IPS-NIHi11 (cell line): ENCODE measurements at places on chromosomes 4 and X.

- DNase-seq, result no peak
Measured at GRCh38 chrX:110241816-110242215, 76.1 kb downstream of the AMMECR1 start.

DNA sequence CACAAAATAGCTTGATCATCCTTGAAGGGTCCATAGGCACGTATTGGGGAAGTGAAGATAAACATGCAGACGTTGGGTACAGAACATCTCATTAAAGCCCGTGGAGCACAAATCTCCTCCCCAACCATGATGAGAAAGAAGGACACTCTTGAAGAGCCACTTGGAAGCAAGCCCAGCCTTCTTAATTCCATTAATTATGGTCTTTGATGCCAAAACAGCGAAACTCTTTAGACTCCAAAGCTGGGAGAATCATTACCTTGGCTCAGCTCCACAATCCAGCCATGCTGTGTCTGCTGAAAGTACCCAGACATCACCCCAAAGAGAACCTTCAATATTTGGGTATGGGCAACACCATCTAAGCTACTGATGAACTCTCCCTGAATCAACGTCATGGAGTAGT, 169.0 kb upstream of the MBNL3 start:
- DNase-seq, result no peak

DNA sequence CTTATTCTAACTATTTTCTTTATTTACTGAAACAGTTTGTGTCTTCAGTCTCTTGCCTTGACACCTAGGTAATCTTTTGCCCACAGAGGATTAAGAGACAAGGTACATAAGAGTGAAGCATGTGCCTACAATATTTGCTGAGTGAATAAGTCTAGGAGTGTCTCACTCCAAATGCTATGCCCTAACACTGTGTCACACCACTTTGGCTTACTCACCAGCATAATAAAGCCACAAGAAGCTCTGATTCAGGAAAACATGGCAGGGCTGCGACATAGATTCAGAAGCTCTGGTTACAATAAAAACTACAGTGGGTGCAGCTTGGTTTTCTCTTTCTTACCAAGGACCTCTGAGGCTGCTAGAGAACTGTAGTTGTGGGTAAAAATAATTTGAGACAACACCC, 127.1 kb downstream of the RBM46 start:
- DNase-seq, result no peak

DNA sequence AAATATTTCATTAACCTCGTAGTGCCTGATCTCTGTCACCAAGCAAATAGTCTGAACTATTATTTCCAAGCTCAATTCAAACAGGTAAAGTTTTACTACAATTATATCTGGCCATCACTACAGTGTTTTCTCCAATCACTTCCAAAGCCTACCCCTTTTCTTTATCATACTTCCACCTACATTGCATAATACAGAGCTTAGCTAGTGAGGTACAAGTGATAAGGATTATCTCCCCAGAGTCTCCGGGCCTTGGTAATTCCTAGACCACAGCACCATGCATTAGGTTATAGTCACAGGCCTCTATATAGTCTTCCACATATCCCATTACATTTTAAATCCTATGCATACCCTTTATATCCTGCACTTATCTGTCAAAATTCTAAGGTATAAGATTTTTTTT, 154.2 kb downstream of the SNCA start:
- DNase-seq, result no peak

- no peak for DNase-seq
Measured at GRCh38 chr4:1204286-1204827, 32.0 kb upstream of the SPON2 start.

DNA sequence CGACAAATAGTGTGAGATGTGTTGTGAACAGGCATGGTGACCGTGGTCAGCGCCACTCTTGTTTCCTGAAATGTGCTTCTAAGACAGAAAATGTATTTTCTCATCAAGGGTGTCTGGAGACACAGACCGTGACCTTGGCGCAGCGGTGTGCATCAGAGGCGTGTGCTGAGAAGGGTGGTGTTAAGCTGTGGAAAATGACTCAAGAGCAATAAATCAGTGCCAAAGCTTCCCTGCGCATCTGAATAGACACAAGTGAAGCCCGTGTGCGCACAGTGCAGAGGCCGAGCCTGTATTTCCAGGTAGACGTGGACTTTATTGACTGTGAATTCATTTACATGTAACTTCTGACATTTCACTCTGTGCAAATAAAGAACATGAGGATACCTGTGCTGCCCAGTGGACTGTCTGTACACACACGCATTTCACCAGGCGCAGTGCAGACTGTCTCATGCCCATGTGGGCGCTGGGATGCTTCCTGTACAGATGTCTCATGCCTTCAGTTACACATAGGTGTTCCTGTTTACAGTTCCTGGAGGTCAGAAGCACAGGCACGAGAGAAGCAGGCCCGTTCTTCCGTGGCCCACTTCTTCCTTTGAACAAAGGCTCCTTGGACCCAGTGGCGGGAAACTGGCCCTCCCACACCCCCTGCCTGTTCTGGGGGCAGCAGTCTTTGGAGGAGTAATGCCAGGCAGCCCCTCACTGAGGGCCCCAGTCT, 31.9 kb downstream of the NSG1 start:
- DNase-seq, result no peak

GRCh38 chr4:44632089-44632488, 19.3 kb downstream of the YIPF7 start:
- no peak for DNase-seq

DNA sequence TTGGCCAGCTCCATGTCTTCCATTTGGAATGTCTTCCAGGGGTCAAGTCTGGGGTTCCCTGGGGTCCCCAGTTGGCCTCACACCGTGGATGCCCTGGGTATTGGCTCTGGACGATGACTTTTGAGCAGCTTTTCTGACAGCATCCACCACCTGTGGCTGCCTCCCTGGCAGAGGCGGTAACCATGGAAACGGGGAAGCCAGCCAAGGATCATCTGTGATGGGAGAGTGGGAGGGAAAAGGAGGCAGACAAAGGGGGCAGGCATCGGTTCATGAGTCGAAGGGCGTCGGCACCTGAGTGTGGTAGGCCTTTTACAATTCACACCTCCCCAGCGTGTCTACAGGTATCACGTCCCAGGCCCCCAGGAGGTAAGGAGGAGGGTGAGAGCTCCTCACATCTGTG, 152.2 kb downstream of the ASMT start:
- DNase-seq, result peak; percentile 53

DNA sequence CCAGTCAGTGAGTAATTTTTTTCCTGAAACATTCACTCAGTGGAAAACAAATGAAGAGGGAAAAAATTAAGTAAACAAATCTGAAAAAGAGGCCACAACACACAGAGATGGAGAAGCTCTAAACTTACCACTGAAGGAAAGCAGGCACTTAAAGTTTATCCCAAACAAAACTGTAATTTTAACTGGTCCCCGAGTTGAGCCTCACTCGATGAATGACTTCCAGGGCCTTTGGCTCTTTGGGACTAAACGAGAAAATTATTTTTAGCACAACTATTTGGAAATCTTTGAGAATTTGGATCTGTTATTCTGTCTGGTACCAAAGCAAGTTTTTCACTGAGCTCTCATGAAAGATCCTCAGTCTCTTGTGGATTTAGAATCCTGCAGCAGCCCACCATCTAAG, at the start of gene C1QTNF7:
Gene C1QTNF7, plus strand, starts transcription at position 333 of the 400 bp plus-strand sequence. CDS start 7,711 bp downstream, outside the sequence.
- no peak for DNase-seq

DNA sequence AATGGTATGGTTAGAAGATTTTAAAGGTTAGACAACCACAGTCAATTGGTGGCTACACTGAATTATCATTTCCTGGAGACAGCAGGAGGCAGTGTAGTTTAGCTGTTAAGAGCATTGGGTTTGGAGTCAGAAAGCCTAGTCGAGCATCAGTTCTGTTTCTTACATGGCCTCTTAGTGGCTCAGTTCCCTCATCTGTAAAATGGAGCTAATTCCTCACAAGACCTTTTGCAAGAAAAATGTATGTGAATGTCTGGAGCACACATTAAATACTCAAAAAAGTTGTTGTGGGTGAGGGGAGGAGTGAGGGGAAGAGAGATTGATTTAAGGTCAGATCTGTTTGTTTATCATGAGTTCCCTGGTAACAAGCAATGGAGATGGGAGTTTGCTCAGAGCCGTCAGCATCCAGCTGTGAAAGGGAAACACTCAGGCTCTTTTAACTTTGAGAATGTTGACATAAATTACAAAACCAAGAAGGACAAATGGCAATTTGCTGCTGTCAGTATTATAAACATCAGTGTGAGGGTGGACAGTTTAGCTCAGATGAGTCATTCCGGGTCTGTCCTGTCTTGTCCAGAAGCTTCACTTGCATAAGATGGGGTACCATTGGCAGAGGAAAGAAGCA, 98.2 kb upstream of the PGRMC2 start:
- no peak for DNase-seq

- DNase-seq, result no peak
Measured at GRCh38 chr4:152815078-152815477, 35.3 kb downstream of the ARFIP1 start.

DNA sequence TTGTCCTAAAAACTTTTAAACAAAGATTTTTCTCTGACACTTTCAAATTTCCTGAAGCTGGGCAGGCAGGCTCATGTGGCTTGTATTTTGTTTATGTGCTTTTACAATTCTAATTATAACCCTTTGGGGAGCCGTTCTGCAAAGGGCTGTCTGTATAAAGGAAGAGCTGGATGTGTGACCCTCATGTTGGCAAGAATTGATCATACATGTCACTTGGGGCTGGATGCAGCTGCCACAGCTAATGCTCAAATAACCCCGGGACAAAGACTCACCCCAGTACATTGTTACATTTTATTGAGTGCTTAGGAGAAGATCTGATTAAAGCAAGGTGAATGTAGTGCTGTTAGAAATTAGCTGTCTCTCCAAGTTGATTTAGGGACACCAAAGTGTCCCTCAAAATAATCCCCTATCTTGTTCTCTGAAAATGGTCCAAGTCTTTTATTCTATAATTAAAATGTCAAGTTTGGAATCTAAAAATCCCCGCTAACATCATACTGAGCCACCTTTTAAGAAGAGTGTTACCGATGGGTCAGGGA, 13.0 kb upstream of the DAPP1 start:
- DNase-seq, result no peak

- DNase-seq, result no peak
Measured at GRCh38 chr4:170008371-170008770, 17.8 kb downstream of the MFAP3L start.

- no peak for DNase-seq
Measured at GRCh38 chrX:33385546-33385945, 174.2 kb upstream of the DMD start.

DNA sequence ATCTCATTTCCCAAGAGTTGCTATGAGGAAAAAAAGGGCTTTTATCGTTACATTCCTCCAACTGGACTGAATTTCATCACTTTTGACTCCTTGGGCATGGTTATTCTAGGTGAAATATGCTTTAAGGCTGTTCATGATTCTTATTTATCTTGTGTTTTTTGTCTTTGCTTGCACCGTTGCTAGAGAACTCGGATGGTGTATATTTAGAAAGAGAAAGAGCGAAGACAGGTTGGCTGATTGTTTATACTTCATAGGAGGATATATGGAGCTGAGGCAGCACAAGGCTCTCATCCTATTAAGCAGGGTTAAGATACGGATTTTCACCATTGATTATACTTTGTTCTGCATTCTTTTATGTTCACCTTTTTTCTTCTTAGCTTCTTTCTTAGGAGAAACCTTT, 94.9 kb upstream of the GEMIN8 start:
- DNase-seq, result no peak

DNA sequence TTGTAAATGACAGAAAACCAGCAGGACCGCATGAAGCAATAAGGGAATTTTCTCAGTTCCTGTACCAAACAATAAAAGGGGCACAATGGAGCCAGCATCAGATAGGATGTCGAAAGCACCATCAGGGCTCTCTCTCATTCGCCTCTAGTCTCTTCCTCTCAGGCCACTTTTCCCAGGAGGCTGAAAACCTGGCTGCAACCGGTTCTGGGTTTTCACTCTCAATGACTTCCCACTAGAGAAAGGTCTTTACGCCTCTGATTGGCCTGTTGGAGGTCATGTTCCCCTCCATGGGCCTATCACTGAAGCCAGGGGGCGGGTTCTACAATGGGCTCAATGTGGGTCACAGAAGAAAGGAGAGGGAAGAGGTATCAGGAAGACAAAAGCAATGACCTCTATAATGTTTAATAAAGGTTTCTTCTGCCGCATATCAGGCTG, 29.3 kb downstream of the ZNF827 start:
- DNase-seq, result peak; percentile 81

DNA sequence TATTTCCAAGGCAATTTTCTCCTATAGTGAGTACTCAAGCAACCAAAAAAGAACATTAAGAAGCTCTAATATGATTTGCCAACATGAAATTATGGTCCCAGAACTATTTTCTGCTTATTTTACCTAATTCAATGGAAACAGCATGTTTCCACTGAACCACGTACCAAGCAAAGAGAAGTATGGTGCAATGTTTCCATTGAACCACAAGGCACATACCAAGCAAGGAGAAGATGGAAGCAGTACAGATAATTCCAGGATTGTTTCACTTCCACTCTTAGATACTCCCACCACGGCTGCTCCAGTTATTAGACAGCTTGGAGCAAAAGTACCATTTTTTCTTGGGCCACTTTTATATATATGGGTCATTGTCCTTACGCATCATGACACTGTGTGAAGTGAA, 164.9 kb downstream of the RNF150 start:
- no peak for DNase-seq

DNA sequence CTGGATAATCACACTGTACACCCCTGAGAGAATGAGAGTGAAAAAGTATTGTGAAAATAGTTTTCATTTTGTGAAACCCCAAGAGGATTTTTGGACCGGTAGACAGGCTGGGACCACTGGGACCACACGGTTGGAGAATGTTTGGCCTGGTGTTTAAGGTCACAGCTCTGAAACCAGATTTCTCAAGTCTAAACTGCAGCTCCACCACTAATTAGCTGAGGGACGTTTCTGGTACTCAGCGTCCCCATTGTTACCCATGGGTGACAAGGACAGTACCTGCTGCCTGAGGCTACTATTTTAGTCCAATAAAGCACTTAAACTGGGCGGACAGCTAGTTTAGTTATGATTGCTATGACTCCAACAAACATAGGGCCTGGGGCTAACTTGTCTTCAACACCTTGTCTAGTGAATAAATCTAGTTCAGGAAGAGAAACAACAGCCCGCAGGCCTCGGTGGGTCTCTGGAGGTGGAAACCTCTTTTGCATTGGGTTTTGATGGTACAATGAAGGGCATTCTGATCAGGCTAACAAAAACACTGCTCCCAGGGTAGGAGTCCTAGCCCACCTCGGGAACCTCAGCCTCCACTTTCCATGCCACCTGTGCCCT, 509 bp upstream of the USP11 start:
- no peak for DNase-seq

DNA sequence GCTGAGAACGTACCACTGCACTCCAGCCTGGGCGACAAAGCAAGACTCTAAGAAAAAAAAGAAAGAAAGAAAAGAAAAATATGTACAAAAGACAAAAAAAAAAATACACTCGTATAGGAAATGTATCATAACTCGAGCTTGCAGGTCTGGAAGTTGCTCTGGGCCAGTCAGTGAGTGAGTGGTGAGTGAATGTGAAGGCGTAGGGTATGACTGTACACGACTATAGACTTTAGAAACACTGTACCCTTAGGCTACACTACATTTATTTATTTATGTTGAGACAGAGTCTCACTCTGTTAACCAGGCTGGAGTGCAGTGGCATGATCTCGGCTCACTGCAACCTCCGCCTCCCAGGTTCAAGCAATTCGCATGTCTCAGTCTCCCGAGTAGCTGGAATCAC, 29.4 kb downstream of the EVC2 start:
- no peak for DNase-seq
